Breast epithelium (tissue), 4 donors: ENCODE measurements at places on chromosomes 13 and 19.

GRCh38 chr13:106548064-106548696 is 12.7 kb upstream of the EFNB2 start:
- H3K36me3 ChIP-seq, result no peaks in the 10 kb centered on the region
- no peak for DNase-seq
- H3K4me1 ChIP-seq, result no peaks in the 10 kb centered on the region
- no peaks in the 10 kb centered on the region for H3K27me3 ChIP-seq
- no peak overlapping the region for H3K27ac ChIP-seq

DNA sequence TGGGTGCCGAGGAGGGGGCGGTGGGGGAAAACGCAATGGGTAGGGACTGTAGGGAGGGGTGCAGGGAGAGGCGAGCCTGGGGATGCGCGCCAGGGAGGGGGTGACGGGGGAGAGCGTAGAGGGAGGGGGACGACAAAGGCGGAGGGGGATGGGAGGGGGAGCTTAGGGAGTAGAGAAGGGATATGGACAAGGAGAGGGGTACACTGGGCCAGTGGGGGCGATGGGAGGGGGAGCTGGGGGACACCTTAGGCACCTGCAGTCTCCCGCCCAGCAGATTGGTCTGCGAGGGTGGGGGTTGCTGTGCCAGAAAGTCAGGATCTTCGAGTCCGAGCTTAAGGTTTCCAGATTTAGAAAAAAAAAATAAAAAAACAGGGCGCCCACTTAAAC is 15.7 kb downstream of the CCDC124 start:
- peaks cover 3% of the 10 kb centered on the region for H3K4me1 ChIP-seq
- no peaks in the 10 kb centered on the region for H3K36me3 ChIP-seq
- no peak overlapping the region for H3K27ac ChIP-seq
- H3K27me3 ChIP-seq, result peaks cover 47% of the 10 kb centered on the region

DNA sequence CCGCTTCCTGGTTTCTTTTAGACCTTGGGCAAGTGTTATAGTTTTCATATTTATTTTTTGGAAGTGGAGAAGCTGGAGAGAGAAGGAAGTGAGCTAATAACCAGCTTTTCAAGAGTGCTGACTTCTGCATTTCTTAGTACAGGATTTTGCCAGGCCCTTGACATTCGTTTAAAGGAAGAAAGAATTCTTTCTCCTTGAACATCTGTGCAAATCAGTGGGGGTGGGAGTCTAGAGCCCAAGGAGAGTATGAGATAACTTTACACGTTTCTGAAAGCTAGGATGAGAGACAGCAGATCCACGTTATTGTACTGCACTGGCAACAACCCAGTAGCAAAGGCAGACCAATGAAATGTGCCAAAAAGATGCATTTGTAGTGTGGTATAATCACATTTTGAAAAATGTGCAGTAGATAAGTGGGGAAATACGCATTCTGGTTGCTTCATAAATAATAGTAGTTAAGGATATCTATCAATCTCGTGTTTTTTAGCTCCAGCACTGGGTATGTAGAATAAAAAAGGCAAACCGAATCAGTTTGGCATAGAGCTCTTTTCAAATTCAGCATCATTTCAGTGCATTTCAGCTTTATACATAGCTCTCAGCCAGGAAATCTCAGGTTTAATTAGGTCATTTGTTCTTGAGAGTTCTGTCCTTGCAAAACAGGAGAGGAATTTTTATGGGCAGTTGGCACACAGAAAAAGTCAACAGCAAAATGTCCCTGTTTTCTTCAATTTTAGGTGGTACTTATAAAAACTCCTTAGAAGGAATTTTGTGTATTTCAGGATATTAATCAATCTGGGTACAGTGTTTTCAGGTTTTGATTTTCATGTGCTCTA is 4.3 kb downstream of the RNF113B start:
- H3K4me1 ChIP-seq, result peaks cover 3% of the 10 kb centered on the region
- DNase-seq, result no peak
- no peaks in the 10 kb centered on the region for H3K27me3 ChIP-seq
- H3K4me3 ChIP-seq, result no peak overlapping the region

GRCh38 chr19:51359294-51359693 is 6.9 kb downstream of the ETFB start:
- H3K4me3 ChIP-seq, result no peak overlapping the region
- no peaks in the 10 kb centered on the region for H3K4me1 ChIP-seq
- no peaks in the 10 kb centered on the region for H3K27me3 ChIP-seq
- no peak overlapping the region for H3K27ac ChIP-seq
- DNase-seq, result no peak

- H3K27me3 ChIP-seq, result peaks cover 5% of the 10 kb centered on the region
- H3K4me3 ChIP-seq, result no peak overlapping the region
- H3K27ac ChIP-seq, result no peak overlapping the region
- H3K4me1 ChIP-seq, result no peaks in the 10 kb centered on the region
- H3K36me3 ChIP-seq, result no peaks in the 10 kb centered on the region
Observed at GRCh38 chr13:113792886-113793717, 34.1 kb downstream of the TMEM255B start.

- no peaks in the 10 kb centered on the region for H3K27me3 ChIP-seq
- DNase-seq, result no peak
- no peaks in the 10 kb centered on the region for H3K4me1 ChIP-seq
Observed at GRCh38 chr13:36352350-36352749, 6.2 kb upstream of the SPART start.

- no peaks in the 10 kb centered on the region for H3K4me1 ChIP-seq
- no peaks in the 10 kb centered on the region for H3K27me3 ChIP-seq
- no peak for DNase-seq
- H3K36me3 ChIP-seq, result no peaks in the 10 kb centered on the region
Observed at GRCh38 chr19:14425696-14426138, 6.6 kb upstream of the DDX39A start.

GRCh38 chr13:94073007-94073744 is 406.3 kb downstream of the DCT start:
- no peaks in the 10 kb centered on the region for H3K4me1 ChIP-seq
- no peak overlapping the region for H3K27ac ChIP-seq
- H3K27me3 ChIP-seq, result no peaks in the 10 kb centered on the region
- H3K36me3 ChIP-seq, result no peaks in the 10 kb centered on the region

- H3K4me1 ChIP-seq, result no peaks in the 10 kb centered on the region
- no peaks in the 10 kb centered on the region for H3K36me3 ChIP-seq
- H3K27ac ChIP-seq, result no peak overlapping the region
Observed at GRCh38 chr13:112114391-112114790, 47.4 kb downstream of the SOX1 start.

- H3K27me3 ChIP-seq, result no peaks in the 10 kb centered on the region
- no peak overlapping the region for H3K4me3 ChIP-seq
- H3K4me1 ChIP-seq, result no peaks in the 10 kb centered on the region
- no peak for DNase-seq
Observed at GRCh38 chr13:38752686-38753085, 65.8 kb downstream of the FREM2 start.
